ENCODE measurements at places on chromosomes 13 and 19.

DNA sequence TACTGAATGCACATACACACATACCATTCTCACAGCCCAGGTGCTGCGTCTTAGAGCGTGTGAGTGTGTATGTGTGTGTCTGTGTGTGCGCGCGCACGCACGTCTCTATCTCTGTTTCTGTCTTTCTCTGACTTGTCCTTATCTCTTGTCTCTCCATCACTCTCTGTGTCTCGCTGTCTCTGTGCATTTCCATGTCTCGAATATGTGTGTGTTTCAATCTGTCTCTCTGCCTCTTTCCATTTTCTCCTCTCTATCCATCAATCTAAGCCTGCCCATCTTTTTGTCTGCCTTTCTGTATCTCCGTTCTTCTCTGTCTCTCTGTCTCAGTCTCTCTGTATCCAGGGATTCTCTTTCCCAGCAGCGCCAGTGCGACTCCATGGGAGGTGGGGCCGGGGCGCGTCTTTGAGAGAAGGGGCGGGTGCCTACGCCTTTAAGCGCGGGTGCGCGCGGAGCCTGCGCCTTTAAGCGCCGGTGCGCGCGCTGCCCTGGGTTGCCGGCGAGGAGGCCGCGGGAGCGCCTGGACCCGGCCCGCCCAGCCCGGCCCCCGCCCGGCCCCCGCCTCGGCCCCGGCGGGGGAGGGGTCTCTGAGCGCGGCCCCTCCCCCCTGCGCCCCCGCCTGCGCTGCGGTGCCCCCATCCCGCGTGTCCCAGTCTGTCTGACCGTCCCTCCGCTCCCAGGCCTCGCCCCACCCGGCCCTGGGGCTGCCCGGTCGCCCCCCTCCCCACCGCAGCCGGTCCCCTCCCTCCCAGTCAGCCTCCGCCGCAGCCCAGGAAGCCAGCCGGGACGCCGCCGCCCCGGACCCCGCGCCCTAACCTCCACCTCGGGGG lies at the start of gene LRFN3:
TSS of gene LRFN3 (plus strand) at position 464 of the 827 bp plus-strand sequence. CDS start 3,052 bp downstream, outside the sequence.
- peak; percentile 50 for DNase-seq

DNA sequence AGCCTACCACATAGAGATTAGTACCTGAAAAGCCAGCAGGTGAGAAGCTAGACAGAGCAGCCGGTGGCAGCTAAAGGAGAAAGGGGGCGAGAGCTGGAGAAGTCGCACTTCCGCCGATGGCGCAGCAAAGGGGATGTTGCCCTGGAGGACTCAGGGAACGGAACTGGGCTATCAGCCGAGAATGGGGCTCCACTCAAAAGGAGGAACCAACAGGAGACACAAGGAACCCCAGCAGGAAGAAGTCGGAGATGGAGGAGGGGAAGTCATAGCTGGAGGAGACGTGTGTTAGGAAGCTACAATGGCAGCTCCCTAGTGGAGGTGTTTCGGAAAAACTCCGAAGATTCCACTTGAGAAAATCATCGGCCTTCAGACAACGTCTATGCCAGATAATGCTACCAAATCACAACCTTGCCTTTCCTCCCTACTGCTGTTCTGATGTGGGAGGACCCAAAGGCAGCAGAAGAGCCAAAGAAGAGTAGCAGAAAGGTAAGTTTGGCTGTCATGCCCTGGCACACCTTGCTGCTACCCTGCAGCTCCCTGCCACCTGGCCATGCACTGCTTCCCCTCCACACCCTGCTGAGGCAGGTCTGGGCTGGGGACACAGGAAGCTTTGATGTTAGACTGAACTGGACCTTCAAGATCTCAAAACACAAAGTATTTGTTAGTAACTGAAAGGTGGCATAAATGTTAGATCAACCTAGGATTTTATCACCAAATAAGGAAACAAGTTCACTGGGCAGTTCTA lies 127.9 kb downstream of the DLEU7 start:
- no peak for DNase-seq

DNA sequence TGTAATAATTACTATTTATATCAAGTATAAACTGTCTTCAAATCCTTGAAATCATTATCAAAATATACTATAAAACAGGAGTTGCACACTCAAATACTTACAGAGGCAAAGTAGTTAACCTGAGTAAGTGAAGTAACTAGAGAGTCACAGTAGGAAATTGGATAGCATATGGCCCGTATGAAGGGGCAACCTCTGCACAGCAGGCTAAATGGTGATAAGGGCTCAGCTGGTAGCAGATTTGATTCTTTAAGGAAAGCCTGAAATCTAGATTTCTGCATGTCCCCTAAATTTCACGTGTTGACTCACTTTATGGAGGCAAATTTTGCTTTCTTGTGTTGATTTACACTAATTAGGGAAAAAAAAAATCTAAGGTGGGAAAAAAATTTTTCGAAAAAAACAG lies 46.4 kb downstream of the STOML3 start:
- DNase-seq: no peak

- DNase-seq: no peak
Observed at GRCh38 chr13:19267746-19268145, 86.1 kb upstream of the TUBA3C start.

GRCh38 chr19:42288387-42288786 lies 13.5 kb upstream of the PRR19 start:
- no peak for DNase-seq

DNA sequence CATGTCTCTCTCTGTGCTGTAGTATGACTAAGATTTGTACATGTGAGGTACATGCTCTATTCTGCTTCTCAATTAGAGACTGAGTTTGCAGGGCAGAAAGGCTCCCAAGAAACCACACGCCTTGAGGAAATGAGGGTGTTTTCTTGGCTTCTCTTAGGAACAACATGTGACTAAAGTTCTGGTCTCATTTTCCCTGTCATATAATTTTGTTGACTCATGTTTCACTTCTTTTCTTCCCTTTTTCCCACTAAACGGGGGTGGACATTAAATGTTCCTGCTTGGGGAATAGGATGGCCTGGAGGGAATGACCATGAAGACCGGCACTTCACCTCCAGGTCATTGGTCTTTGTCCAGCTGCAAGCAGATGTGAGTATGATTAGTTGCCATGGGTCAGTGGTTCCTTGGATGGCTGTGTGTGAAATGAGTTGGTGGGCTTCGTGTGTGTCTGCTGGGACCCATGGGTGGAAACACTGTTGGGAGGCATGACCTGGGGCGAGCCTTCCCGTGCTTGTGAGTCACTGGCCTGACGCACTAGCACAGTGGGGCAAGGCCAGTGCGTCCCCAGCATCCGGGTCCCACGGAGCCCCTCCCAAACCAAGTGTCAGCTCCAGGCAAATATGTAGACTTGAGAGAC lies 56.6 kb downstream of the COL4A1 start:
- no peak for DNase-seq

GRCh38 chr13:98664924-98665637 lies 87.4 kb downstream of the SLC15A1 start:
- DNase-seq: no peak

DNA sequence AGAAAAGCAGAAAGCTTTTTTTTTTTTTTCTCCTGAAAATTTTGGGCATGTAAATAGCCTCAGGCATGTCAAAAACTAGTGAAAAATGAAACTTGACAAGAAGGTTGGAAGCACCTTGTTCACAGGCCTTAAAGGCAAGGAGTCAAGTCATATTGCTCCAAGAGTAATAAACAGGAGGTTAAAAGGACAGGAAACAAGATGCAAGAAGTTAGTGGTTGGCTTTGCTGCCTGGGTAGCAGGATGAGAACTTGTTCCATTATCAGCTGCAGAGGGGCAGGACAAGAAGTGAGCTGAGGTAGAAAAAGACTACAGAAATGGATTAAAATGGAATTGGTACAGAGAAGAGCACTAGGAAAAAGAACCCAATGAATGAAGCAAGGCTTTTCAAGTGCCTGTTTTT lies 242.6 kb downstream of the DCT start:
- no peak for DNase-seq

- DNase-seq: no peak
Observed at GRCh38 chr13:35675651-35676050, 199.2 kb upstream of the MAB21L1 start.

DNA sequence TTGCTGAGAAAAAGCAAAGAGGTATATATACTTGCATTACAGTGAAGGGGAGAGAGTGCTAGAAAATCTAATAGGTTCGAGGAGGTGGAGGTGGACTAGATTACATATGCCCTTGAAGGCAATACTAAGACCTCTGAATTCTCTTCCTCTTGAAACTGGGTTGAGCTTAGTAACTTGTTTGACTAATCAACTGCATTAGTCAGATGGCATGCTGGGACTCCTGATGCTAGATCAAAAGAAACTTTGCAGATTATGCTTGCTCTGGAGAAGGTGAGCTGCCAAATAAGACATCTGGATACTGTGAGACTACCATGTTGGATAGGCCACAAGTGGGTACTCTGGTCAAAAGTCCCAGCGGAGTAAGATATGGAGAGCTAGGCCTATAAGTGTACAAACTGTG lies 331.3 kb downstream of the KLF5 start:
- DNase-seq: no peak

GRCh38 chr13:76778853-76779252 lies 107.4 kb downstream of the KCTD12 start:
- no peak for DNase-seq

DNA sequence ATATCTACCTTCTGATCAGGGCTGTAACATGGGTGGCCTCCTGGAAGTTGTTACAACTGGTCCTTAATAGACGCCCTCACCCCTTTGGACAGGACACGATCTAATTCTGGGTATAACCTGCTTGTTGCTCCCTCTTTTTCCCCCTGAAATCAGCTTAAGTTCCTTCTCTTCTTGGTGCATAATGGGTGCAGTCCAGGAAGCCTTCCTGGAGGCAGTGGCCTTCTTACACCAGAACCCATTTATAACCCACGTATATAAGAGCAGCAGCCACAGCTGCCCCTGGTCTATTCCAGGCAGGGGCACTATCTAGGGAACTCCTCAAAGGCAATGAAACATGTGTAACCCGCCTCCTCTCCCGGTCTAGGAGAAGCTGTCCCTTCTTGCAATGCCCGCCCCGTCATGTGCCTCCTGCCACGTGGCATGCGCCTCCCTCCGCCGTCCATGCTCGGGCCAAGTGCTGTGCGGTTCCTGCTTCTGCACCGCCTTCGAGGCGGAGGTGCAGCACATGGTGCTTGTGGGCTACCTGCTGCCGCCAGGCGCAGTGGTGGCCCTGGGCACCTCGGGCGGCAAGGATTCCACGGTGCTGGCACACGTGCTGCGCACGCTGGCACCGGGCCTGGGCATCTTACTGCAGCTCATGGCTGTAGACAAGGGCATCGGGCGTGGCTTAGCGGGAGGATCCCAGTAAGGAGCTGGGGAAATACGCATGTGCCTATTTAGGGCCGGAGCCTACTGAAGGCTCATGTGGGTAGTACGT lies 27.3 kb downstream of the ZNF175 start:
- no peak for DNase-seq

DNA sequence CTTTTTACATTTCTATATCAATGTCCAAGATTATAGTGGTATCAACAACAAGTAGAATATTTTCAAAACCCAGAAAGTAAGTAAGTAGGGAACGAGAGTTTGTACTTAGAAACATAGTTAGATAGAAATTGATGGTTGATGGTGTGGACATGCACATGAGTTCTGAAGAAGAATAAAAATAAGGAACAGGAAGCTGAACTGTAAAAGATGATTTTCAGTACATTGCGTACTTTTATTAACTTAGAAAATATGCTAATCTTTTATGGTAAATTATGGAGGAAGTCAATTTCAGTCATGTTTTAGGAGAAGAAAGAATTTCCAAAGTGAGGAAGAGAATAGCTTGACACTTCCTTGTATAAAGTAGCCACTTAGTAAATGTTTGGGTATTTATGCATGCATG lies 12.3 kb upstream of the GPR18 start:
- DNase-seq: no peak

DNA sequence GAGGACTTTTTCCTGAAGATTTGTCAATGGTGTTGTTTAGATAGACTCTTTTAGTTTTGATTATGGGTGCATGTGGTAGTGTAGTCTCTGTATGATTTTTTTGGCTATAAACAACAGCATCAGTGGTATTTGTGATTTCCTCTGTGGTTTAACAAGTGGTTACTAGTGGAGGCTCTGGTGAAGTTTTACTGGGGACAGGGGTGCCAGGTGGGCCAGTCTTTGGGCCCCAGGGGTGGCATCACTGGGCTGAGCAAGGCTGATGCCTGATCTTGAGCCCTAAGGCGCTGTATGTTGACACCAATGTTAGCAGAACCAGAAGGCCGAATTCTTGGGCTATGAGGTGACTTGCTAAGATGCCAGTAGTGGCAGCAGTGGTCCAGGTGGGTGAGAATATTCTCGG lies 811.4 kb downstream of the DACH1 start:
- no peak for DNase-seq

- DNase-seq: no peak
Observed at GRCh38 chr19:39446365-39447084, 1.1 kb downstream of the SUPT5H start.

DNA sequence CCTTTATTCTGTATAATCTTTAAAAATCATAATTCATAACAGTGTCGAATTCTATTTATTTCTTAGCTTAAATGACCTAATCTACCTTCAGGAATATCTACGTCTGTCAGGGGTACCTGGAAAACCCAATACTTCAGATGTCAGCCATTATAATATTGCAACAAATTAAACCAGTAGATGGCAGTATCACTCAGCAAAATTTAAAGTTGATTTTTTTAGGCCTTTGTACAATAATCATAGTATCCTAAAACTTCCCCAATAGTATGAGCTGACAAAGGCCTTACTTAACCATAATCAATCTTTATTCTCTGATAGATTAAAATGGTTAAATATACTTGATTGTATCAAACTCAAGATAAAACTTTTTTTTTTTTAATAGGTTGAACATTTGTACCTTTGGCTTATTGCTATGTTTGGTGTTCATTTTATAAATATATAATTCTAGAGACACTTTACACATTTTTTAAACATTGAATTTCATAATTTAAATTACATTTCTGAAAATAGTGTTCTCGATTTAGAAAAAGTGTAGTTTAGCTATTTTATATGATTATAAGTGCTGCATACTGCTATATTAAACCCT lies 830.2 kb upstream of the SPRY2 start:
- DNase-seq: no peak

- no peak for DNase-seq
Observed at GRCh38 chr13:25132751-25133390, 36.9 kb downstream of the PABPC3 start.

- no peak for DNase-seq
Observed at GRCh38 chr13:59879281-59879680, 284.4 kb downstream of the DIAPH3 start.

- no peak for DNase-seq
Observed at GRCh38 chr19:14089412-14089661, 1.2 kb downstream of the SAMD1 start.

DNA sequence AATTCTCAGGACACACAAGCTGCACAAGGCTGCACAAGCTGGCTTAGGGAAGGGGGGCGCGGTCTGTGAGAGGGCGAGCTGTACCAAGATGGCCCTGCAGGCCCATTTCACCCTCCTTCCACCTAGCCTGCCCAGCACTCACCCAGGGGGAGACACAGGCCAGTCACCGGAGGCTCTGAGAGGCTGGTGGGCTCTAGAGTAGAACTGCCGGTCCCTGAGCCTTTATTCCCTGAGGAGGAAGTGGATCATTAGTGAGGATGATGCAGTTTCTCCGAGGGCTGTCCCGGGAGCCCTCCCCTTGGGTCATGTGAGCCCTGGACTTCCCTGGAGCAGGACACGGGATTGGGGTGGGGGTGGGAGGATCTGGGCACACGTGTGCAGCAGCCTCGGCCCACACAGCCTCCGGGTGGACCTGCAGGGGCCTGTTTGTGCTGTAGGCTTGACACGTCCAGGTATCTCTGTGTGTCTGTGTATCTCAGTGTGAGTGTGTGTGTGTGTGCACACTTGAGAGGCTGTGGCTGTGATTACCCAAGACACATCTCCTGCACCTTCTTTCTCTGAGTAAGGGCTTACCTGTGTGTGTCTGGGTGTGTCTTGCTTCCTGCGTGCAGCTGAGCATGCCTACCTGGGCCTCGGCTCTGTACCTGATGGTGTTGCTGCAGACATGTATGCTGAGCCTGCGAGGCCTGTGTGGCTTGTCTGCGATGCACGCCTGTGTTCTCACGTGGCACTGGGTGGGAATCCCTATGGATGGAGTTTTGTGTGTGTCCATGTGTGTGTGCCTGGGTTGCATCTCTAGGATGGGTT lies at the start of gene ACP5:
TSS of gene ACP5 (minus strand) at position 195 of the 807 bp plus-strand sequence. CDS start 328 bp downstream, outside the sequence.
- no peak for DNase-seq

All from HS-27A (cell line).